ENCODE measurements at places on chromosomes 1 and 21.

DNA sequence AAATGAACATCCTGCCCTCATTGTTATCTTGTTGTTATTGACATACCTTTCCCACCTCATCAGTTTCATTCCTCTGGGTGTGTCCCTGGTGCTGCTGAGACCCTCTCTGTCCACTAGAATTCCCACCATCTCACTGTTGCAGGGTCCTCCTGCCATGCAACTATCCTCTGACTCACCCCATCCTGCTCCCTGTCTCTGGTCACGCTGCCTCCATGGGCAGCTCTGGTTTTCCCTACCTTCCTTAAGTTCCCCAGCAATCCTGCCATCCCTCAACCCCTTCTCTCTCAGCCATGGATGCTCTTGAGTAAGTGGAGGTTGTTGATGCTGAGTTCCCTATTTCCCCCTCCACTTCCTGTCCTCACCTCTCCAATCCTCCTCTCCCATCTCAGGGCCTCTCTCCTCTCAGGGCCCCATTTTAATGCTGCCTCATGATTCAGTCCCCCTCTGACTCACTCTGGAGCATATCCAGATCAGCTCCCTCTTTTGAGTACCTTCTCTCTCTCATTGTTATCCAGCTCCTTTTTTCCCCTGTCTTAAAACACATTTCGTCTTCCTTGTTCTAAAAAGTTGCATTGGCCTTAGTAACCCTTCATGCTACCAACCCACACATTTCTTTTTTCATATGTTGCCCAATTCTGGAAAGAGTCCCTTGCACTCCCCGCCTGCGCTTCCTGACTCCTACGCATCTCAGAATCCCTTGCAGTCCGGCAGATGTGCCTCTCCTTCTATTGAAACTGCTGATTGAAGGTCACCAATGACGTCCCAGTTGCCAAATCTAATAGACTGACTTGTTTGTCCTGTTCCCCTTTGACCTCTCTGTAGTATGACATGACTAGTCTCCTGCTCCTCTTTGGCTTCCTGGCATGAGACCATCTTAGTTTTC, 92.0 kb downstream of the CNIH3 start:
- DNase-seq, result peak; percentile 94

- no peak for DNase-seq
These were observed 33.9 kb upstream of the COL18A1 start for GRCh38 chr21:45371081-45371480.

GRCh38 chr1:234244482-234244881, 128.8 kb upstream of the COA6 start:
- no peak for DNase-seq

DNA sequence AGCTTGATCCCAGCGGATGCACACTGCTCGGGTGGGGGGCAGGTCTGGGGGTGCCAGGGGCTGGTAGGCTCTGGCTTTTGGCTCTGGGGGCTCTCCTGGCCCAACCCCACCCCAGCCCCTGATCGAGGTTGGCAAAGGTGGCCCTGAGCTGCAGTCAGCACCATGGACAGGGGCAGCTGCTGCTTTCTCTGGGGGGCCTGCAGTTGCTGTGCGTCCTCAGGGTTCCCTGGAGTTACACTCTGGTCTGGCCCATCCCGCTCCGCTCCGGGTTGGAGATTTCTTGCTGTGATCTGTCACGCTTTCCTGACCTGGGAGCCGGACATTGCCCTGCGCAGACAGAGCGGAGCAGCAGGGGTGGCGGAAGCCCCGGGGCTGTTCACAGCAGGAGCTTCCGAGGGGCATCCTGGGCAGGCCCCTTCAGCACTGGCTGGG, 8.0 kb upstream of the PLCH2 start:
- DNase-seq, result peak; percentile 42

DNA sequence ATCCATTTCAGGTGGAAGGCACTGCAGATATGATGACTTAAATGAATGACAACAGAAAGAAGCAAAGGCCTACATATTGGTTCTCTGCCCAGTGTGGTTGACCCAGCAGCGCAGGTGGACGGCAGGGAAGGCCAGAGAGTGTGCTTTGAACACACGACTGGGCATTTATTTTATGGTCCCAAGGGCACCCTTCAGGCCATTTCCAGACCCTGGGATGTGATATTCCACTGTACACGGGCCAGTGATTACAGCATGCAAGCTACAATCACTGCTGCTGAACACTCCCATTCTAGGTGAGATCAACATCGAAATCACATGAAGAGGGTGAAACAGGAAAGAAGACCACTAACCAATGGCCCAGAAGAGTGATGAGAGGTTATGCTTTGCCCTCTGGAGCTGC, 33.8 kb downstream of the PCNX2 start:
- DNase-seq, result no peak

DNA sequence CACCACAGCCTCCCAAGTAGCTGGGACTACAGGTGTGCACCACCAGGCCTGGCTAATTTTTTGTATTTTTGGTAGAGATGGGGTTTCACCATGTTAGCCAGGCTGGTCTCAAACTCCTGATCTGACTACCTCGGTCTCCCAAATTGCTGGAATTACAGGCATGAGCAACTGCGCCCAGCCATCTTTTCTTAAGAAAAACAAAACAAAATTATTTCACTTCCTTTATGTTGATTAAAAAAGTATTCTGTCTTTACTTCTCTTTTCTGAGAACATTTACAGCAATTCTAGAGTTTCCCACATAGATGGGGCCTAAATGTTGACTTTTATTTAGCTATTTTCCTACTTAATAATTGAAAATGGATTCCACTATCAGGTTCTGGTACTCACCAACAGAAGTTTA, 17.3 kb upstream of the TMEM183A start:
- no peak for DNase-seq

- DNase-seq, result no peak
These were observed 8.6 kb downstream of the ARHGAP29 start for GRCh38 chr1:94228640-94229375.

- no peak for DNase-seq
These were observed 119.0 kb downstream of the ROR1 start for GRCh38 chr1:63892632-63893395.

- DNase-seq, result no peak
These were observed 221.5 kb upstream of the SGIP1 start for GRCh38 chr1:66312271-66312990.

- DNase-seq, result no peak
These were observed 144.3 kb downstream of the DNM3 start for GRCh38 chr1:171985639-171986038.

DNA sequence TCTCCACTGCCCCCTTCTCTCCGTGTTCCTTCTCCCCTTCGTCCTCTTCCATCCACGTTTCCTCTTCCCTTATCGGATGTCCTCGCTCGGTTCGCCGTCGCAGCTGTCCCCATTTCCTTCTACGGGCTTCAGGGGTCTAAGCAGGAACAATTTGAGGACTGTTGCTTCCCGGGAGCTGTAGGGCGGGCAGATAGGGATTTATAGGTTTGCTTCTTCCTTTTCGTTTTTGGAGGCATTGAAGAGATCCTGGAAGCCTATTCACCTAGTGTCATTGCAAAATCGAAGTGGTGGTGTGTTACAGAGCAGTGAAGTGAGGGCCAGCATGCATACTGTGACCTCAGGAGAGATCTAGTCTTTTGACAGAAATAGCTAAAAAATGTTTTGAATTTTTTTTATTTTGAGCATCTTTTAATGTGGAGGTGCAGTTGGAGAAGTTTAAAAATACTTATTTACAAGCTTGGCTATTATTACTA, 897 bp downstream of the ZYG11B start:
- peak; percentile 6 for DNase-seq

DNA sequence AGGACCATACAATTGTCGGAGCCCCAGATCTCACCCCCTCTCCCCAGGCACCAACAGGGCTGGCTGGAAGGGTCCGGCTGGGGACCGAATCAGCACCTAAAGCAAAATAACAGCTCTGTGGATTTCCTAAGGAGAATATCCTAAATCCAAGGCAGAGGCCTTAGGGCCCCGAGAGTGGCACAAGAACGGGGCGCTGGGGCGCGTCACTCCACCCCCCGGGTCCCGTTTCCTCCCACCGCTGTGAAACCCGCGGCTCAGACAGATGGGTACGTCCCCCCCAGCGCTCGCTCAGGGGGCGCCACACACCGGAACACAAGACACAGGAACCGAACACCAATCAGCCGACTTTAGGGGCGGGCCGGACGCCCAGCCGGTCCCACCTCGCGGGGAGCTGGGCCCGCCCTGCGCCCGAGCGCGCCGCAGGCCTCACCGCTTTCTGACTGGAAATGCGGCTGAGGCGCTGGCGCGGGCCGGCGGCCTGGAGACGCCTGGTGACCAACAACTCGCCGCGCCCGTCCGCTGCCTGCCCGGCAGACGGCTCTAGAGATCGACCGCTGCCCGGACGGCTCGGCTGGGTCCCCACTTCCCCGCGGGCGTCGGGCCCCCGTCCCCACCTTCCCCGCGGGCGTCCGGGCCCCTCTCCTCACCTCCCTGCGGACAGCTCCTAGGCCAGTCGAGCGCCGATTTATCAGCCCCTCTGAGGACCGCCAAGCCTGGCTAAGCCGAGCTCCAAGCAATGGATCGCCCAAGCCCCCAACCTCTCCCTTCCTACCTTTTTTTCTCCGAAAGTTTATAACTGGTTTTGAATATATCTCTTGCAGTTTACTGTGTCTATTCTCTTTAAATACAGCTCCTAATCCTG, at the start of gene HFM1:
TSS of gene HFM1 (minus strand) at position 687 of the 862 bp plus-strand sequence. CDS start 3,755 bp downstream, outside the sequence.
- peak; percentile 15 for DNase-seq

GRCh38 chr1:229433364-229434004, 410 bp downstream of the ACTA1 start:
- DNase-seq, result no peak

- DNase-seq, result peak; percentile 16
These were observed 45.3 kb downstream of the PALMD start for GRCh38 chr1:99691175-99691574.

DNA sequence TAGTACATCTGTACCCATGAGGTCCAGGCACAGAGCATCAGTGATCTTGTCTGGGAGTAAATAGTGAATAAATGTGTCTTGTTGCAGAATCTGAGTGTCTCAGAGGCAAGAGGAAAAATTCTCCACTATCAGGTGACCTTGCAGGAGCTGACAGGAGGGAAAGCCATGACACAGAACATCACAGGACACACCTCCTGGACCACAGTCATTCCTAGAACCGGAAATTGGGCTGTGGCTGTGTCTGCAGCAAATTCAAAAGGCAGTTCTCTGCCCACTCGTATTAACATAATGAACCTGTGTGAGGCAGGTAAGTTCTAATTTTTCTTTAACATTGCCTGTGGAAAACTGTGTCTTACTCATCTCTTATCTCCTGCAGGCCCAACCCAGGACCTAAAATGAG, 43.1 kb downstream of the IL12RB2 start:
- DNase-seq, result no peak

- no peak for DNase-seq
These were observed 221.6 kb downstream of the SEC16B start for GRCh38 chr1:177748080-177748801.

DNA sequence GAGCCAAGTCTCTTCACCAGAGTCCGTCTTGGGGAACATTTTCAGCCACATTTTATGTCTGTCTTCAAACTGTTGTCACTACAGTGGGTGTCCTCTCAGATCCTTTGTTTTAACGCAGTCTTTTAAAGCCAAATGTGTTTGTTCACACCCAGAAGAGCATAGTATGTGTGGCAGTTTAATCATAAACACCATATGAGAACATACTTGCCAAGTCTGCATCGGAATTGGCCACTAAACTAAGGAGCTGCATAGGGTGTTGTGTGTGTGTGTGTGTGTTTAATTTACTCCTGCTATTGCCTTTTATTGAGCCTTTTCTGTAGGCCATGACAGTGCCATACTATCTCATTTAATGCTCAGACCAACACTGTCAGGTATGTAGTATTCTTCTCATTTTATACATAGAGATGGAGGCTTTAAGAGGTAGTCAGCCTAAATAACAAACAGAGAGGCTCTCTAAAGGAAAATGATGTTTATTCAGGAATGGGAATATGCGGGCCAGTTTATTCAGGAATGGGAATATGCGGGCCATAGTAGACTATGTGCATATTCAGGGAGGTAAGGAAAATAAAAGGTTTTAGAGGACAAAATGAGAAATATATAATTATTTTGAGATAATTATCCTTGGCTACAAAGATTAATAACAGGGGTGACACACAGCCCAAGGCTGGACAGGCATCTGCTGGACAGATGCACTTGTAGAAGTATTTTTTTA, 67.9 kb upstream of the L1TD1 start:
- DNase-seq, result no peak

GRCh38 chr1:157952601-157953000, 40.8 kb upstream of the KIRREL1 start:
- no peak for DNase-seq

GRCh38 chr1:29621826-29622435, 385.6 kb downstream of the PTPRU start:
- DNase-seq, result no peak

DNA sequence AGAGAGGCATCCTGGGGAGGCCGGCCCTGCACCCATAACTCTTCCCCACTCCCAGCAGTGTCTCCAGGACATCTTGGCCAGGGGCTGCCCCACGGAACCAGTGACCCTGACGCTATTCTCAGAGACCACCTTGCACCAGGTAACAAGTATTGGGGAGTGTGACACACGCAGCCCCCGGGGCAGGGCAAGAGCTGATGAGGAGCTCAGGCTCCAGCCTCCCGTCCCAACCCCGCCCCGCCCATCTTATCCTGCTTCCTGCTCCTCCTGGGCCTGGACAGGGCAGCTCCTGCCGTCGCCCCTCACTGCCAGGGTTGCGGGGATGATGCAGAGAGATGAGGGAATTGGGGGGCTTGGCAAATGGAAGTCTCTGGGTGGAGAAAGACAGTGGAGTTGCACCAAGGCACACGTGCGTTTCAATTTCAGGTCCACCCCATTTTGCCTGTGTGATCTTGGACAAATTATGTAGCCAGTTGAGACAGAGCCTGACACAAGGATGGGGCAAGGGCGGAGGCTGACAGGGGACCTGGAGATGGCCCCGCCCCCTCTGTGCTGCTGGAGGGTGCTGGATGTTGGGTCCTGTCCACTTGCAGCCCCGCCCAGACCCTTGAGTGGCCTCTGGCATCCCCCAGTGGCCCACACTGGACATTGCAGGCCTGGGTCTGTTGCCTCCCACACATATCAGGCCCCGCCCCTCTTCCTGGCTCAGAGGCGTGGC, 10.7 kb downstream of the CLCNKA start:
- DNase-seq, result peak; percentile 90

- no peak for DNase-seq
These were observed 521.9 kb upstream of the PRMT6 start for GRCh38 chr1:106534612-106535011.

DNA sequence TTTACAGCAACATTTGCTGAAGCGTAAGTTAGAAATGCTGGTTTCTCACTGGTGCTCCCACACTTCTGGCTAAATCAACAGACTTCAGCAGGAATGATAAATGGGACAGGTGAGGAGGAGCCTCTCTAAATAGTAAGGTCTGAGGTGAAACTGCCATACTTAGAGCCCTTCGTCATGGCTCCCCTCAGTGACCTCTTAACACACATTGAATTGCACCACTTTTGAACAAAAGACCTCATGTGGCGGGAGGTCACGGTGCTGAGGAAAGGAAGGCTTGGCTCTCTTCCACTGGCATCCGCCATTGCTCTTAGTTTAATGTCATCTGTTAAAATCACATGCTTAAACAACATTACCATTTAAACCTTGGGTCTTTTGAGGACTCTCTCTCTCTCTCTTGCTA, 3.4 kb downstream of the MAP3K7CL start:
- DNase-seq, result no peak

- DNase-seq, result no peak
These were observed 15.5 kb upstream of the FAM131C start for GRCh38 chr1:16088996-16089395.

All from COLO829 (cell line).